CD4-positive, alpha-beta memory T cell (primary cell): ENCODE measurements at places on chromosomes 12 and 14. TPM values are rescaled to one million over a fixed set of nuclear protein-coding genes. Genes with fewer than 3 reads are reported as not detected.

The LRP1-AS gene
- not detected for total RNA-seq

The KLRF1 gene
- 0.49 TPM for total RNA-seq

The SLC35F4 gene
- total RNA-seq = not detected

The BMP4 gene
- 2.2 TPM for total RNA-seq

The NINJ2 gene
- 3.7 TPM for total RNA-seq

The PMCH gene
- total RNA-seq = not detected

The LRRIQ1 gene
- total RNA-seq = not detected

The DNAJC22 gene
- total RNA-seq = not detected

The CDKN3 gene
- 1.6 TPM for total RNA-seq

The SPX gene
- total RNA-seq = 0.49 TPM

The RPAP3 gene
- 41.8 TPM for total RNA-seq

The MOK gene
- total RNA-seq = 0.73 TPM

The STAC3 gene
- total RNA-seq = 3.0 TPM

The C12orf50 gene
- total RNA-seq = 0.09 TPM

The KITLG gene
- total RNA-seq = 0.14 TPM

The POTEM gene
- total RNA-seq = not detected

The ENDOU gene
- total RNA-seq = not detected

The KRT73 gene
- total RNA-seq = 5.7 TPM

The CLEC2B gene
- 74.6 TPM for total RNA-seq

The KRT78 gene
- total RNA-seq = not detected

The PRR4 gene
- total RNA-seq = 0.87 TPM
